ENCODE measurements at places on chromosomes 13 and 19.
A peak's percentile ranks its signal among the peaks of the same experiment; 100 is the strongest.

DNA sequence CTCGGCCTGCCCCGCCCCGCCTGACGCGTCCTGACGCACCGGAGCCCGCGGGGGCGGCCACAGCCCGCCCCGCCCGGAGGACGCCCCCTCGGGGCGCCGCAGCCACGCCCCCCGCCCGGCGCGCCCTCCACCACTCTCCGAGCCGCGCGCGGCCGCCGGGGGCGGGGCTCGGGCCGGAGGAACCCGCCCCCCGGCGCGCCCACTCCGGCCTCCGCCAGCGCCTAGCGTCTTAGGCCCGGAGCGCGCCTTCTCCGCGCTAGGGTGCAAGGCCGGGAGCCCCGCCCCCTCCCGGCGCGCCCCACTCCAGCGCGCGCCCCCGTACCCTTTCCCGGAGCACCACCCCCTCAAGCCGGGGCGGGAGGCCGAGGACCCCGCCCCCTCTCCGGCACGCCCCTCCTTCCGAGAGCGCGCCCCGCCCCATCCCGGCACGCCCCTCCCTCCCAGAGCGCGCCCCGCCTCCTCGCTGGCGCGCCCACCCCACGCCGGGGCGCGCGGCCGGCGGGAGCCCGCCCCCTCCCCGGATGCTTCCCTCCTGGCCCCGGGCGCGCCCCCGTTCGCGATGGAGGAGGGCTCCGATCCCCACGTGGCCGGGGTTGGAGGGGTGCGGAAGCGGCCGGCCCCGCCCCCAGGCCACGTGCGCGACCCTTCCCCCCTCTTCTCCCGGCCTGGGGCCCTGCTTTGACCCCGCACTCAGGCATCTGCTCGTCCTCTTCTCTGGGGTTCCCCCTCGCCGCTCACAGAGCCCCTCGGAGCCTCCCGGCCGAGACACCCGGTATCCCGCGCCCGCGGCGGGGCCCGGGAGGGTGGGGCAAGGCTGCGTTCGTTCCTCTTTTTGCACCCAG lies 480 bp upstream of the KLF16 start:
- DNase-seq: peak; percentile 94

DNA sequence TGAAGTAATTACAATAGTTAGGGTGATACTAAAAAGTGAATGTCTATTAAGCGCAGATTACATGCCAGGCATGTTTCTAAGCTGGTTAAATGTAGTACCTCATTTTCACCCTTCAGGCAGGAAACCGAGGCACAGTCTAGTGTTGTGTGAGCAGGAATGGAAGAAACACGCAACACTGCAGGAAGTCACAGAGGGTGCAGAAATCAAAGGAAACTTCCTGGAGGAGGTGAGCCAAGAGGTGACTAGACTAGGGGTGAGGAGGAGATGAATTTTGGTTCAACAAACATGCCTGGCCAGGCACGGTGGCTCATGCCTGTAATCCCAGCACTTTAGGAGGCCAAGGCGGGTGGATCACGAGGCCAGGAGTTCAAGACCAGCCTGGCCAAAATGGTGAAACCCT lies 41.8 kb downstream of the ZNF473 start:
- DNase-seq: no peak

- DNase-seq: peak; percentile 75
Measured at GRCh38 chr19:56538761-56539263, at the start of gene ZFP28. TSS of gene ZFP28 (plus strand) at chr19:56538948. CDS start at chr19:56539019, 71 bp downstream.

DNA sequence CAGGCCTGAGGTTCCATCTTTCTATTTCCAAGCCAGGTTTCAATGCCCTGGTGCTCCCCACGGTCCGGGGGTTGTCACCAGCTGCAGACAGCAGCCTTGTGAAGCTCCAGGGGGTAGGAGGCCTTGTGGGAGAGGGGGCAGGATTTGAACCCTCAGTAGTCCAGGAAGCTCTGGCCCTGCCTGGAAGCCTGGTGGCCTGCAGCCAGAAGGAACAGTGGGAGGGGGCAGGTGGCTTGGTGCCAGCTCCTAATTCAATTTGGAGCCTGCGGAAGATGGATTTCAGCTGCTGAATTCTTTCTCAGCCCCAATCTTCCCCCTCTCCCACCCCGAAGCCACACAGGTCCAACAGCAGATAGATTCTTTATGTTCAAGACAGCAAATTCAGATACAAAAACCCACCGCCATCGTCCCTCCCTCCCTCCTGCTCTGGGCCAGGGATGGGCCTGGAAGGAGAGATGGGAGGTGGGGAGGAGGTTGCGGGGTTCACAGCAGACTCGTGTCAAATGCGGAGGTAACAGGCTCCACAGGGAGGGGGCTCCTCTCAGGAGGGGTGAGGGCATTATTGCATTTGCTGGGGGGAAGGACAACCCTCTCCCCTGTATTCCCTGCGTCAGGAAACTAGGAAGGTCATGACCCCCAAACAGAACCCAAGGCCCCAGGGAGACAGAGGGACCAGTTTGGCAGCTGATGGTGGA lies 2.4 kb upstream of the PTGER1 start:
- DNase-seq: no peak

GRCh38 chr19:30896554-30896953 lies 452.7 kb downstream of the TSHZ3 start:
- DNase-seq: no peak
